Activated T-helper 17 cell treated with anti-CD3 and anti-CD28 coated beads, Interleukin-2, amount 50 U/mL, for 72 hours (primary cell): ENCODE measurements at places on chromosomes 13 and 19.

DNA sequence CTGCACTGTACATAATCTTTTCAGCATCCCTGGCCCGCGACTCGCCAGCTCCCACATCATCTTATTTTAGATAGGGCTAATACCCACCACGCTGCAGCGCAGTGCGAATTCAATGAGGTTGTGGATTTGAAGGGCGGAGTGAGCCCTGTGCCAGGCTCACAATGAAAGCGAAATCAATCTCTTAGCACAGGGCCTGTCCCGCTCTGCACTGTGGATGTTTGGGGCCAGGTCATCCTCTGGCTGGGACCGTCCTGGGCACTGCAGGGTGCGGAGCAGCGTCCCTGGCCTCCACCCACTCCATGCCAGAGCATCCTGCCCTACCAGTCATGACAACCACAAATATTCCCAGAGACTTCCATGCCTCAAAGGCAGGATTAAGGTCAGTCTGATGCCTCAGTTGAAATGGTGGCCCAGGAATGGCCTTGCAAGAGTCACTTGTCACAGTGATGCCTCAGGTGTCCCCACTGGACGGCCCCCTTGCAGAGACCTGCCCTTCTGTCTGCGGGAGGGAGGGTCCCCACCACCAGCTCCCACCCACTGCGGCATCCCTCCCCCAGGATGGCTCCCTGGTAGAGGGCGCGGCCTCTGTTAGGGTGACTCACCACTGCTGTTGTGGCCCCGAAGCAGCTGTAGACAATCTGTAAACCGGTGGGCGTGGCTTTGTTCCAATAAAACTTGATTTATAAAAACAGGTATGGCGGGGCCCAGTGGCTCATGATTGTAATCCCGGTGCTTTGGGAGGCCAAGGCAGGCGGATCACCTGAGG lies 5.6 kb downstream of the UHRF1 start:
- peaks cover 27% of the 10 kb centered on the region for H3K4me1 ChIP-seq
- no peaks in the 10 kb centered on the region for H3K27me3 ChIP-seq
- ATAC-seq: peak; percentile 78
- H3K27ac ChIP-seq: peak overlapping the region; percentile 43

- H3K27me3 ChIP-seq: no peaks in the 10 kb centered on the region
- H3K4me3 ChIP-seq: no peak within 1 kb of the TSS
- no peak for ATAC-seq
- no peak within 1 kb of the TSS for H3K27ac ChIP-seq
- H3K4me1 ChIP-seq: no peaks in the 10 kb centered on the region
Measured at GRCh38 chr19:54947381-54947780, at the start of gene NLRP7. Gene NLRP7 (minus strand): TSS chr19:54947530.

DNA sequence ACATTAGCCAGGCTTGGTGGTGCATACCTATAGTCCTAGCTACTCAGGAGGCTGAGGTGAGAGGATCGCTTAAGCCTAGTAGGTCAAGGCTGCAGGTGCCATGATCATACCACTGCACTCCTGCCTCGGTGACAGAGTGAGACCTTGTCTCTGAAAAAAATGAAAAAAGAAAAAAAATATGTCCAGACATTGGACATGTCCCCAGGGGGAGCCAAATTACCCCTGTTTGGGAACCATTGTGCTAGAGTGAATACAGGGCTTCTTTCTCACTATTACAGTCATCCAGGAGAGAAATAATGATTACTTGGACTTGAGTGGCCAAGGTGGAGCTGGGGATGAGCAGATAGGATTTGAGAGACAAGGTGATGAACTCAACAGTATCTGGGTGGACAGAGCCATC lies 52.9 kb upstream of the ABCC4 start:
- H3K4me1 ChIP-seq: no peaks in the 10 kb centered on the region
- H3K27me3 ChIP-seq: peaks cover 7% of the 10 kb centered on the region
- no peak for ATAC-seq
- no peak overlapping the region for H3K27ac ChIP-seq
- no peak overlapping the region for H3K4me3 ChIP-seq
- no peaks in the 10 kb centered on the region for H3K36me3 ChIP-seq

GRCh38 chr19:8557642-8558238 lies 19.5 kb downstream of the MYO1F start:
- no peaks in the 10 kb centered on the region for H3K27me3 ChIP-seq
- H3K27ac ChIP-seq: peak overlapping the region; percentile 93
- peaks cover 13% of the 10 kb centered on the region for H3K4me1 ChIP-seq
- H3K4me3 ChIP-seq: peak overlapping the region; percentile 28

GRCh38 chr13:85698256-85698655 lies 101.0 kb downstream of the SLITRK6 start:
- H3K36me3 ChIP-seq: no peaks in the 10 kb centered on the region
- H3K27ac ChIP-seq: no peak overlapping the region
- H3K4me3 ChIP-seq: no peak overlapping the region
- H3K4me1 ChIP-seq: no peaks in the 10 kb centered on the region
- H3K27me3 ChIP-seq: no peaks in the 10 kb centered on the region

DNA sequence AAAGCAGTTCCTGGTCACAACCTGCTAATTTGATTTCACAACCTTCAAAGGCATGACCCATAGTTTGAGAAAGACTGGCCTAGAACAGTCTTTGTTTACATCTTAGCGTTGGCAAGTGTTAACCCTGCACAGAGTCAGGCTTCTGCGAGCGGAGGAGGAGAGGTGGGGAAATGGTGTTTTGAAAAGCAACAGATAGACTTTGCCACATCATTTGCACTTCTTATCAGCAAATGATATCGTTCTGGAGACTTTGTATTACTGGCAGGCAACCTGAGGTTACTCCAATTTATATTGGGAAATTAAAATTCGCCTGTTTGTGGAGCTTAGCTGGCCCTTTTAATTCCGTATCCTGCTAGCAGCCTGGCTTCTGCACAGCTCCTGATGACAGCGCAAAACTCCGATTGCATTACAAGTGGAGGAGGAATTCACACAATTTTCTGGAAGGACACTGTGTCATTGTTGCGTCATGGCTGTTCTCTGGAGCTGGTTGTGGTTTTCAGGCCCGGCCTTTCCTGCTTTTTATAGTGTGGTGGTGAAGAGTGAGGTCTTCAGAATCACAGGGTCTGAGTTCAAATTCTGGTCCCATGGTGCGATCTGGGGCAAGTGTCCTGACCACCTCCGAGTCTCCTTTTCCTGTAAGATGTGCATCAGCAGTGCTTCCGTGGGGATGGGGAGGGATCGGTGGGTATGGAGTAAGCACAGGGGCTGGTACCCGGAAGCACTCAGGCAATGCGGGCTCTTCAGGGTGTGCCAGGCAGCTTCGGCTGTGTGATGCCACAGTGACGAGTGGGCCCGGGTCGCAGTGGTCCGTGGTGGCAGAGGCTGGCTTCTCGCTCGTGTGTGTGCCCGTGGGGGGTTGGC lies 49.1 kb upstream of the EHD2 start:
- peaks cover 5% of the 10 kb centered on the region for H3K4me1 ChIP-seq
- no peaks in the 10 kb centered on the region for H3K27me3 ChIP-seq
- no peak for ATAC-seq
- no peak overlapping the region for H3K4me3 ChIP-seq
- peaks cover 11% of the 10 kb centered on the region for H3K36me3 ChIP-seq

DNA sequence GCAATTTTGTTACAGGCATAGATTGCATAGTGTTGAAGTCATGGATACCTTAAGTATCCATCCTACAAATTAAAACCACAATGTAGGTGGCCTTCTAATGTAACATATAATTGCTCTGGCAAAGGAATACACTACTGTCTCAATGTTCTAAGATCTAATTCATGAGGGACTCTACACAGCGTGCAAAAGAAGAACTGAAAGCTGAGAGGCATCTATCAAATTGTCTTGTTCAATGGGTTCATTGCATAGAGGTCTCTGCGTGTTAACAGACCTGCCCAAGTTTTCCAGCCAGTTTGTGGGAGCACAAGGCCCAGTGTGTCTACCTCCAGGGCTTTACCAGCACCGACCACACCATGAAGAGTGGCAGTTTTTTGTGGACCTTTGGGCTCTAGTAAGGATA lies 451.4 kb downstream of the ITGBL1 start:
- H3K4me3 ChIP-seq: no peak overlapping the region
- no peaks in the 10 kb centered on the region for H3K4me1 ChIP-seq
- no peak for ATAC-seq
- peaks cover 13% of the 10 kb centered on the region for H3K27me3 ChIP-seq
- no peaks in the 10 kb centered on the region for H3K36me3 ChIP-seq

GRCh38 chr19:56973713-56974555 lies 133.4 kb upstream of the PEG3 start:
- no peak for ATAC-seq
- peaks cover 9% of the 10 kb centered on the region for H3K27me3 ChIP-seq
- H3K27ac ChIP-seq: no peak overlapping the region
- H3K36me3 ChIP-seq: no peaks in the 10 kb centered on the region
- H3K4me3 ChIP-seq: no peak overlapping the region

- no peaks in the 10 kb centered on the region for H3K4me1 ChIP-seq
- no peaks in the 10 kb centered on the region for H3K27me3 ChIP-seq
- no peak overlapping the region for H3K4me3 ChIP-seq
- no peak for ATAC-seq
- no peaks in the 10 kb centered on the region for H3K36me3 ChIP-seq
Measured at GRCh38 chr13:96680898-96681297, 313.4 kb downstream of the OXGR1 start.

DNA sequence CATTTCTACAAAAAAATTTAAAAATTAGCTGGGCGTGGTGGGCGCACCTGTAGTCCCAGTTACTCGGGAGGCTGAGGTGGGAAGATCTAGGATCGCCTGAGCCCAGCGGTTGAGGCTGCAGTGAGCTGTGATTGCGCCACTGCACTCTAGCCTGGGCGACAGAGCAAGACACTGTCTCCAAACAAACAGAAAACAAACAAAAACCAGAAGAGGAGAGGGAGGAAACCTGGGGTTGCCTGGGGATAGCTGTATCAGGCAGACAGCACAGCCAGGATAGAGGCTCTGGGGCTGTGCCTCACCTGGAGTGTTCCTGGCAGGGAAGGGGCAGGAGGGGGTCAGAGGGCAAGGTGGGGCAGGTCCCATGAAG lies 2.6 kb upstream of the POLR2E start:
- H3K36me3 ChIP-seq: peaks cover 47% of the 10 kb centered on the region
- ATAC-seq: no peak
- H3K27ac ChIP-seq: peak overlapping the region; percentile 89
- no peaks in the 10 kb centered on the region for H3K27me3 ChIP-seq

GRCh38 chr13:86383151-86383550 lies 583.9 kb upstream of the SLITRK6 start:
- no peak overlapping the region for H3K27ac ChIP-seq
- H3K27me3 ChIP-seq: no peaks in the 10 kb centered on the region
- H3K4me3 ChIP-seq: no peak overlapping the region
- no peak for ATAC-seq
- H3K36me3 ChIP-seq: no peaks in the 10 kb centered on the region
- no peaks in the 10 kb centered on the region for H3K4me1 ChIP-seq

DNA sequence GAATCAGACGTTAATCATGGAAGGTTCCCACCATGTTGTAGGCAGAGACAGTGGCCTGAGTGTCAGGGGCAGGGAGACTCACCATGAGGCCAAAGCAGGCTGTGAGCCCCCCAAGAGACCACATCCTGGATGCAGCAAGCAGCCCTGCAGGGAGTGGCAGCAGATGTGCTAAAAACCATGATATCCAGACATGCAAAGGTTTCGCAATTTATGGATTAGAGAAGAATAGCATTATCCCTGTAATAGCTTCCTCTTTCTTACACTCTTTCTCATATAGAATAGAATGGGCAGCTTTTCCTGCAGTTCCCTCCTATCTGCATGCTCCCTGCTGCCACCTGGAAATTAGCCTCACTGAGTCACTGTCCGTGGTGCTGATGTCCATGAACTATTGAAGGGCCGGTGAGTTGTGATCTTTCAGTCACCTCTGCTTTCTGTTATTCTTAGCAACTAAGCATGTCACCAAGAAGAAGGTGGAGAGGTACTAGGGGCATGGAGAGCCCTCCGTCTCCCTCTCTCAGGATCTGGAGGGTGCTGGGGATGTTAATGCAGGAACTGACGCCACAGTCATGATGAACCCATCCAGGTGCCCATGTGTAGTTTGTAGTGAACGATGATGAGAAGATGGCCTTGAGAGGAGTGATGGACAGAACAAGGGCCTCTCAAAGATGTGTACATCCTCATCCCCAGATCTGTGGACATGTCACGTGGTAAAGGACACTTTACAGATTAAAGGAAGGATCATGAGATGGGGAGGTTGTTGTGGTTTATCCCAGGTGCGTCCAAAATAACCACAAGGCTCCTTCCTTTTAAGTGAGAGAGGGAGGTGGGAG lies 9.9 kb downstream of the CEACAM4 start:
- H3K27ac ChIP-seq: no peak overlapping the region
- H3K36me3 ChIP-seq: no peaks in the 10 kb centered on the region
- no peak for ATAC-seq

DNA sequence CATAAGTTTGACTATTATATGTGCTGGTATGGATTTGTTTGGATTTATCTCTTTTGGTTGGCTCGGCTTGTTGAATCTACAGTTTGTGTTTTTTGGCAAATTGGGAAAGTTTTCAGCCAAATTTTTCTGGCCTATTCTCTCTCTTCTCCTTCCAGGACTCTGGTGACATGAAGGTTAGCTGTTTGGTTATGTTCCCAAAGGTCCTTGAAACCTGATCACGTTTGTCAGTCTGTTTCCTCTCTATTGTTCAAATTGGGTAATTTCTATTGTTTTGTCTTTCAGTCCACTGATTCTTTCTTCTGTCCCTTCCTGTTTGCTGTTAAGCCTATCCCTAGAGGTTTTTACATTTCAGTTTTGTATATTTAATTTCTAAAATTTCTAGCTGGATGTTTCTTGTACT lies 81.5 kb upstream of the SHISA2 start:
- no peaks in the 10 kb centered on the region for H3K4me1 ChIP-seq
- H3K36me3 ChIP-seq: no peaks in the 10 kb centered on the region
- no peak overlapping the region for H3K27ac ChIP-seq

DNA sequence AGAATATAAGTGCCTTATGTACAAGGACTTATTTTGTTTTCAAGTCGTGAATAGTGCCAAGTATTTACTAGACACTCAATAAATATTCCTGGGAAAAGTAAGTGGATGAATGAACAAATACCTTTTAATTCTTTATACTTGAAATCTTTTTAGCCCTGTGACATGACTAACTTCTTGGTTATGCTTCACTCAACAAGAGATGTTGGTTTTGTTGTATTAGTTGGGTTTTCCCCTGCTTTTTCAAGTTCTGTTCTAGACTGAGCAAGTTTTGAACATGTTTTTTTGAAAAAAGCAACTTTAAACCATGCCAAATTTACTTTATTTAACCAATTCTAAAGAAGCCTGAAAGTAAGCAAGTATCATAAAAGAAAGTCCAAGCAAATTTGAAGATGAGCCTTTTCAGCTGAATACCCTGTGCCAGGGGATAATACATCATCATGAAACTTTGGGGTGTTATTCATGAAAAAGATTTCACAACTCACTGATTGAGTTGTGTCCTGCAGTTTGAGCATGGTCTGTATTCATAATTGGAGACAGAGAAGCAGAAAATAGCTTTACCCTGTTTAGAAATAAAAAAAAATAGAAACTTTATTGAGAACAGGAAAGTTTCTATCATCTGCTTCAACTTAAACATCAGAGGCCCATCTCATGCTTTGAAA lies 11.1 kb downstream of the LMO7 start:
- H3K27ac ChIP-seq: no peak overlapping the region
- H3K4me3 ChIP-seq: no peak overlapping the region
- peaks cover 5% of the 10 kb centered on the region for H3K36me3 ChIP-seq
- ATAC-seq: peak; percentile 60

DNA sequence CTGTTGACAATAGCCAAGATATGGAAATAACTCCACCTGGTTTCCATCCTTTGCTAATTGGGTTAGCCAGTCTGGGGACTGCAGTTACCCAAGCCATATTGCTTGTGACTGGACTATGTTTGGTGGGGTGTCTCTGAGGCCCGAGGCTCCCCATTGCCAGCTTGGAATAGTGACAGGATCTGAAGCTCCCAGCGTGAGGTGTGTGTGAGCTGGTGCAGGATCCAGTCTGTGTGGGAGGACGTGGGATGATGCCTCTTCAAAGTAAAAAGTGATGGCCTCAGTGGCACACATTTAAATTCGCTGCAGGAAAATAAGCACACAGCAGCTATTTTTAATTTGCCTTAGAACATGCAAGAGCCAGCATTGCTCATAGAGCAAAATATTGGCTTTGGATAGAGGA lies 75.0 kb downstream of the TEX26 start:
- peaks cover 31% of the 10 kb centered on the region for H3K27me3 ChIP-seq
- no peak overlapping the region for H3K4me3 ChIP-seq
- no peak for ATAC-seq
